ENCODE measurements at places on chromosomes 4 and X.

DNA sequence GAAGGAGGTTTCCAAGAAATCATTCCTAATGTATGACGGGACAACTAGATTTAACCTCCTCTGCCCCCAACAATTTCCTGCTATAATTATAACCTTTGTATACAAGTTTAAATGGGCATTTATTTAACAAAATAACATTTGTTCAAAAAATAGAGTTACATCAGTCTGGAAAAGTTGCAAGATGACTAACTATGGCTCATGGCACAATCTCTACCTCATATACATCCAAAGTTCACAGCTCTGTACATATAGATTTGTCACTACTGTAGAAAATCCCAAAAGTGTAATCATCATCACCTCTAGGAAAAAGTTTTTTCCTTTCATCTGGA is 3.8 kb upstream of the RPS6KA3 start:
- no peak for DNase-seq

DNA sequence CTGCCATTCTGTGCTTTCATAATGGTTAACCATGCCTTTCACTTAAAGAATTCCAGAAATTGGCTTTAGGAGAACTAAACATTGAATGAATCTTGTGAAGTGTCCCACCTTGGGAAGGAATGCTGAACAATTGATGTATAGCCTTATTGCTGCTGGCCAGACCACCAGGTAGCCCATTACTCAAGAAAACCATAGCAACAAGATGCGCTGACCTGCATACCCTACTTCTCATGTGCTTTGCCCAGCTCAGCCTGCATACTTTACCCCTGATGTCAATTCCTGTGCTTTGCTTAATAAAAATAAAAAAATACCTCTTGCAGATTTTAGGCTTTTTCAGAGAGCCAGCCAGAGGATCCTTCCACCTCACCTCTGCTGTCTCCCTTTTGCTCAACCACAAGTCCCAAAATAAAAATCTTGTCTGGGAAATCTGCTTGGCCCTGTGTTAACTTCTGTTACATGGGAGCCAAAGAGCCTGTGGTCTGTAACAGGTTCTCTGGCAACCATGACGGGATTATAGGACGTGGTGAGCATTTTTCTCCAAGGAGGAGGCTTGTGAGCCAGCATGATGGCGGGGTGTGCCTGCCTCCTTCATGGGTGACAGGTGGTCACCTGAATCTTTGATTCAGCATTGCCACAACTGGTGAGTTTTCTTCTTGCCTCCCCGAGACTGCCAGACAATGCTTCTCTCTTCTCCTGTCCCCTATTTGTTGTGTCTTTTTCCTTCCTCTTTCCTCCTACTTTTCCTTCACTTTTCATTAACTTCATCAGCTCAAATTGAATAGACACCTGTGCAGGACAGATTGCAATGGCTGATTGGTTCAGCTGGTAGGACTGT is 106.8 kb downstream of the ARSJ start:
- no peak for DNase-seq

- no peak for DNase-seq
These were observed 111.9 kb upstream of the UNC5C start for GRCh38 chr4:95660719-95661118.

- no peak for DNase-seq
These were observed 55.7 kb downstream of the LINC00632 start for GRCh38 chrX:140765043-140765784.

DNA sequence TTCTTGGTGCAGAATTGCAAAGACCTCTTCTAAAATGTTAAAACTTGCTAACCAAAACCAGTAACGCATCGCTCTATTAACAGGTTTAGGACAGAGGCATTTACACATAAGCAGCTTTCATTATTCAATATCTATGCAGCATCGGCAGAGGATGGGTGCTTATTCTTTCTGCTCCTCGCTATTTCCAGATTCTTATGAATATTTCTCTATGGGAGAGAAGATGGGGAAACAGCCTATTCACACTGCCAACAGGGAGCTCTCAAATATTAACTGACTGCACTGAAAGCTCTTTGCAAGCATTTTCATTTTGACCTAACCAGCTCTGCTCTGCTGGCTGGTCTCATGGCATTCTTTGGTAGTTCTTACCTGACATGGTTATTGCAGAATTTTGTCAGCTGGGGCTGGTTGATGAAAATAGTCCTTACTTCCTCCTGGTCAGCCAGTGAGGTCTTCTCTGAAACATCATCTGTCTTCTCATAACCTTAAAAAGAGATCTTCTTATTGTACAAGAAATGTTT is 30.2 kb downstream of the ATP8A1 start:
- no peak for DNase-seq

- DNase-seq, result no peak
These were observed 499.5 kb downstream of the ANKRD50 start for GRCh38 chr4:124212815-124213630.

DNA sequence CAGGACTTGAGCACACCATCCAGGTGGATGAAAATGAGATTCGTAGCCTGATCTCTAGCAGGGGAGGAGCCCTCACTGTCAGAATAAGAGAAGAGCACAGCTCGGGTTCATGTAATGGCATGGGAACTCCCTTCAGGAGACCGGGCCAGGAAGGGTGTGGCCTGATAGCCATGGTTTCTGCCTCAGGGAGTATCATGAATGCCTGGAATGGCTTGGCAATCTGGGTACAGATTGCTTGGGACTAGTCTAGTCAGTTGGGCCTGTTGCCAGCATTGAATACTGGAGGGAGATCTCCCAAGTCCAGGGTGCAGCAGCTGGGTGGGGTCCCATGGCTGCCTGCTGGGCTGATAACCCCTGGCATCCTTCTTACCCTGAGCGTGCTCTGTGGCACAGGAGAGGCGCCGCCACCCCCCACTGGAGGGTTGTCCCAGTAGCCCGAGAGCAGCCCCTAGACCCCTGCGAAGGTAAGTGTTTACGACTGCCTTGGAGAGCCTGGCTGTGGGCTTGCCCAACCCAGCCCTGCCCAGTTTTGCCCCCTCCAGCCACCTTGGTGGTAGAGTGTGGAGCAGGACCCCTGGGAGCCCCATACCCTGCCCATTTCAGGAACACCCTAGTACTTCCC is 298.8 kb downstream of the TEX13A start:
- DNase-seq, result peak; percentile 60
